GM23338 (cell line): ENCODE measurements at places on chromosomes 5 and 9.

DNA sequence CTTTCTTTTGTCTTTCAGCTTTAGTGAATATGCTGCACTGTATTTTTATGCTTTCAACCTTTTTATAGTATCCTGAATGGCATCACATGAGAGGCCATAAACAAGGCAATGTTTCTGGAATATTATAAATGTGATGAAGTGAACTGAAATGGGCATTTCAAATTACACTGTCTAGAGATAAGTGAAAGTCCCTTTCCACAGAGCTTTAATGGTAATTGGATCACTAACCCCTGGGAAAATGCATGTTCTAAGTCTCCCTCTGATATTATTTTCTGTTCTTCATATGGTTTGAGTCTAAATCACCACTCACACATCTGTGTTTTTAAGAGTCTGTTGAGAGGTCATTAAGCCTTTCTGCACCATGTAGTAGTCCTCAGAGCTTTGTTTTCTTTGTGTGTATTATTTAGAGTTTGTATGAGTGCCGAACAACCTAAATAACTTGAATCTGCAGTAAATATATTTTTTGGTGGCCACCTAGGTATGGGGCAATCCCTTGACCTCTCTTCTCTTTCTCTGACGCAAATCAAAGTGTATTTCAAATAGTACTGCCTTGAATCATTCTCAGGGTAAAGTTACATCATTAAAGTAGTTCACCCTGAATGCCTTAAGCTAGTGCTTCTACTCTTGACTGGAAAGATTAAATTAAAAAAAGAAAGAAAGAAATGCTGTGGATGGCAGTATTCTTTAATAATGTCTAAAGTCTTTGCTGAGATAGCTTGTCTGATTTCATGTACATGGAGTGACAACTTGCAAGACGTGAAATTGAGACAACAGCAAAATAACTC, 1931.0 kb upstream of the CDH6 start:
- DNase-seq: no peak

DNA sequence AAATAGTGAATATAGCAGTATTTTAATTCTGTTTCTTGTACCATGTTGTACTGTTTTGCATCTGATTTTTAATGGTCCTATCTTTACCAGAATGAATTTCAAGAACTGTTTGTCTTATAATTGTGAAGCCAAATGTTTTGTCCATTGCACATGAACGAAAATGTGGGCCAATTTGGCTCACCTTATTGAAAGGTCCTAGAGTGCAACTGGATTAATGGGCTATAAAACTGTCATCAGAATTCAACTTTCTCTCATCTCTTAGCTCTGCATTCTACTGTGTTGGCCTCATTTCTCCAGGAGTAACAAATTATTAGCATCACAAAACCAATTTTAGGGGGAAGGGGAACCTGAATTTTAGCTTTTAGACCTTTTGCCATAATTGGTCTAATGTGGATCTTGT, 179.4 kb upstream of the NUDT12 start:
- DNase-seq: no peak

GRCh38 chr5:59079622-59080620, 497.0 kb downstream of the RAB3C start:
- no peak for DNase-seq

GRCh38 chr9:14183001-14183400, 130.9 kb downstream of the NFIB start:
- DNase-seq: no peak

DNA sequence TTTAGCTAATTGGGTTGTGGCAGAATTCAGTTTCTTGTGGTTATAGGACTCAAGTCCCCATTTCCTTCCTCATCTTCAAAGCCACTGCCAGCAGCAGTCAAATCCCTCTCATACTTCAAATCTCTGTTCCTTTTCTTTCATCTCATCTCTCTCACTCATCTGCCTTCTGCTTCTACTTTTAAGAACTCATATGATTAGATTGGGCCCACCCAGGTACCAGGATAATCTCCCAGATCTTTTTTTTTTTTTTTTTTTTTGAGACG, 8.0 kb upstream of the REEP5 start:
- no peak for DNase-seq

DNA sequence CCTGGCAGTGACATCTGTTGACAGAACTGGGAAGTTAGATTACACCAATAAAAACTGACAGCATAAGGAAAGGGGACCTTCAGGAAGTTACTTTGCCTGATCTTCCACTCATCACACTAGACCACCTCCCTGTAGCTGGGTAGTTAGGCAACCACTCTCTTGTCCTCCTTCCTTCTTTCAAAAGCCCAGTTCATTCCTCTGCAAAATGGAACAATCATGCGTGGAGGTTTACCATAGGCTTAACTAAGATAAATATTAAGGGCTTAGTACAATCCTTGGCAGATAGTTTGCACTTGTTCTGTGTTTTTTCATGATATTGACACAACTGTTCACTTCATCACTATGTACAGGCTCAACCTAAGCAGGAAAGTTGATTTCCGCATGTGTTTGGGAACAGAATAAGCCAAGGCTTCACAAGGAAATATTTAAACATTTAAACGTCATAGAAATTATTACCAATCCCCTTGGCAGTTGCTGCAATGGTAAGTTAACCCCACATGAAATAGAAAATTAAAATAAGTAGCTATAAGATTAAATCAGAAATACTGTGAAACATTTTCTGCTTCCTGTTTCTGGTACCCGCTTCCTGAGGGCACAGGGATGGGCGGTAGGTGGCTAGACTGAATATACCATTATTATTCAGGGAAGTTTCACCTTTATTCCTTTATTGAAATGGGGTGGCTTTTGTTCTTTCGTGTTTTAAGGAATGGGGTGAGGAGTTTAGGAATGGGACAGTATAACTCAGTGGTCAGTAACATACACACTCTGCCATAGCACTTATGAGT, 9.9 kb upstream of the PTGER4 start:
- no peak for DNase-seq

DNA sequence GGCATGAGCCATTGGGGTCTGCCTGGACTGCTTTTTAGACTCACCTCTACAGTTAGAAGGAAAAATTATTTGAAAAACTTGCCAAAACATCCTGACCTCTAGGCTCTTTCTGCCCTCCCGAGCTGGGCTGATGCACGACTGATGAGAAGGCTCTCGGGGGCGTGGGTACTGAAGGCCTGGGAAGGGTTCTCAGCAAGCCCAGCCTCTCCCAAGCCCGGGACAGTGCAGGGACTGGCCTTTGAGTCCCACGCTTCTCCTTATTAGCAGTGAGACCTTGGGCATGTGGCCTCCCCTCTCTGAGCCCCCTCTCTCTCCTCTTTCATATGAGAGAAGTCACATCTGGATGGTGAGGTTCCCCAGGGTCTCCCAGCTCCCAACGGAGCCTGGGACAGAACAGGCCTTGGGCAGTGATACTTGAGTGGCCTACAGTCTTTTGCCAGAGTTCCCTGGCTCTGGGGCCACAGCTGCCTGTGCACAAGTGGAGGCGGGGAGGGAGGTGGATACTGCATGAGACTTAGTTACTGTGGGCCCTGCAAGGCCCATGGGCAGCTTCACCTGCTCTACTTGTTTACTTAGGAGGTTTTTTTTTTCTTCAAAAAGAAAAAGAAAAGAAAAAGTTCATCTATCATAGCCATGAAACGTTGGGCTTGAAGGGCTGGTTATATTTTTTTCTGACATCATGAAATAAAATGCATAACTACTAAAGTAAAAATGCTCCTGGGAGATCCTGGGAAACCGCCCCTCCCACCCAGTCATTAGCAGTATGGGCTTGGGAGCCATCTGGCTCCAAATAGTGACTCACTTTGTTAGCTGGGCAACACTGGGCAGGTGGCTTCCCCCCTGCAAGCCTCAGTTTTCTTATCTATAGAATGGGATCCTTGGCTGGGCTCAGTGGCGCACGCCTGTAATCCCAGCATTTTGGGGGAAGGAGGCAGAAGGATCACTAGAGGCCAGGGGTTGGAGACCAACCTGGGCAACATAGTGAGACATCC, 139.4 kb downstream of the GAPVD1 start:
- DNase-seq: no peak

GRCh38 chr9:93684161-93684765, 107.9 kb downstream of the PHF2 start:
- DNase-seq: no peak

- DNase-seq: no peak
Observed at GRCh38 chr9:115292584-115293279, 174.8 kb upstream of the TNC start.

DNA sequence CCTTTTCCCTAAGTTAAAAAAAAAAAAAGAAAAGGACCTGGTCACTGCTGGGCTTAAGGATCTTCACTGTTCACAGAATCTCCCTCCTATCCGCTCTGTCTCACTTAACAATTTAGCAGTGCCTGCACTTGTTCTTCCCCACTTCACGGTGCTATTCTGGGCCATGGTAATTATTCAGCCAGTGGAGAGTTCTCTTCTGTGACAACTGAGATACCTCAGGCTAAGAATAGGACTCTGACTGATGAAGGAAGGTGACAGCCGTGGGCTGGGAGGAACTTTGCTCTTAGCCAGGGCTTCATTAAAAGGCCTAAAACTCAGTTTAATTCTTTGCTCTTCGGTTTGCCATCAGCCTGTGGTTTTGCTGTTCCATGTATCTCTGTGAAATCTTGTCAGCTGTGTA, 51.9 kb upstream of the ENTREP1 start:
- DNase-seq: no peak

GRCh38 chr9:109036744-109037680, 23.7 kb upstream of the CTNNAL1 start:
- DNase-seq: no peak

DNA sequence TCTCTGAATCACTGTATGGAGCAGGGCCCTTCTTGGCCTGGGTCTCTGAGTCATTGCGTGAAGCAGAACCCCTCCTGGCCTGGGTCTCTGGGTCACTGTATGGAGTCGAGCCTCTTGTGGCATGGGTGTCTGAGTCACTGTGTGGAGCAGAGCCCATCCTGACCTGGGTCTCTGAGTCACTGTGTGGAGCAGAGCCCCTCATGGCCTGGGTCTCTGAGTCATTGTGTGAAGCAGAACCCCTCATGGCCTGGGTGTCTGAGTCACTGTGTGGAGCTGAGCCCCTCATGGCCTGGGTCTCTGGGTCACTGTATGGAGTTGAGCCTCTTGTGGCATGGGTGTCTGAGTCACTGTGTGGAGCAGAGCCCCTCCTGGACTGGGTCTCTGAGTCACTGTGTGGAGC, 94.0 kb upstream of the RAPGEF1 start:
- DNase-seq: no peak

DNA sequence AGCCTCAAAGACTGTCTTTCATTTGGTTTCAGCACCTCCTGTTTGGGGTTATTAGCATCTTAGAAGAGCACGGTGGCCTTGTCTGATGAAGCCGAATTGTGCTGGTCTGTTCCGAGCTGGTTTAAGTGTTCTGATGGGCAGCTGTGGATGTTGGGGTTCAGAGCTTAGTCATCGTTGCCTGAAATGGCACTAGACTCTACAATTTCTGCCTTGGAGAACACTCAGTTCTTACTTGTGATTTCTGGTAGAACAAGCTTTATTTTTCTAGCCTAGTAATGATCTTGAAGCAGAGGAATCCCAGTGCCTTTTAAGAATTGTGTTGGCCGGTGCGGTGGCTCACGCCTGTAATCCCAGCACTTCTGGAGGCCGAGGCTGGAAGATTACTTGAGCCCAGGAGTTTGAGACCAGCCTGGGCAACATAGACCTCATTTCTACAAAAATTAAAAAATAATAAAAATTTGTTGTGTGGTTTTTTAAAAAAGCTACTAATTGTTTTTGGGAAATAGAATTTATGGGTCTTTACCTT, 7.8 kb downstream of the FBXW5 start:
- no peak for DNase-seq

DNA sequence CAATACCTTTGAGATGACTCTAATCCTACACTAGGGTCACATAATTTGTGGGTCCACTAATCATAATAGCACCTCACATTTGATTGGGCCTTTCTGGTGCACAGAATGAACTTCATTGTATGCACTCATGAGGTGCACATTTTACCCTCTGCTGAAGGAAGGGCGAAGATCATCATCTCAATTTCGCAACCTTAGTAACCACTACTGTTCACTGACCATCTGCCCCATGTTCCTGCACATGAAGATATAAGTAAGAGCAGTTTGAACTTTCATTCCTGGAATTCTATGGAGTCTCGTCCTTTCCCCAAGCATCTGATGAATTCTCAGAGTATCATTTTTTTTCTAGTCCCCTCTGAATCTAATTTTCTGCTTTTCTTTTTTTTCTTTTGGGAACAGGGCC, 21.2 kb downstream of the GAS1 start:
- no peak for DNase-seq

DNA sequence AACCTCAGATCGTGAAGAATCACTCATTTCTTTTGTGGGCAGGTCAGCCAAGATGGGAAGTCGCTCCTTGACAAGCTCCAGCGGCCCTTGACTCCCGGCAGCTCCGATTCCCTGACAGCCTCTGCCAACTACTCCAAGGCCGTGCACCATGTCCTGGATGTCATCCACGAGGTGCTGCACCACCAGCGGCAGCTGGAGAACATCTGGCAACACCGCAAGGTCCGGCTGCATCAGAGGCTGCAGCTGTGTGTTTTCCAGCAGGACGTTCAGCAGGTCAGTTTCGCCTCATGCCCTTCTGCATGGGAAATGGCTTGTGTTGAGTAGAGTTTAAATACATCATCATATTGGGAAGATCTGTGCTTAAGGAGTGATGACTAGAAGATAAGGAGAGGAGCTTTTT, 173.3 kb downstream of the TRIO start:
- DNase-seq: no peak

GRCh38 chr5:143036146-143036927, 266.2 kb downstream of the ARHGAP26 start:
- DNase-seq: no peak

DNA sequence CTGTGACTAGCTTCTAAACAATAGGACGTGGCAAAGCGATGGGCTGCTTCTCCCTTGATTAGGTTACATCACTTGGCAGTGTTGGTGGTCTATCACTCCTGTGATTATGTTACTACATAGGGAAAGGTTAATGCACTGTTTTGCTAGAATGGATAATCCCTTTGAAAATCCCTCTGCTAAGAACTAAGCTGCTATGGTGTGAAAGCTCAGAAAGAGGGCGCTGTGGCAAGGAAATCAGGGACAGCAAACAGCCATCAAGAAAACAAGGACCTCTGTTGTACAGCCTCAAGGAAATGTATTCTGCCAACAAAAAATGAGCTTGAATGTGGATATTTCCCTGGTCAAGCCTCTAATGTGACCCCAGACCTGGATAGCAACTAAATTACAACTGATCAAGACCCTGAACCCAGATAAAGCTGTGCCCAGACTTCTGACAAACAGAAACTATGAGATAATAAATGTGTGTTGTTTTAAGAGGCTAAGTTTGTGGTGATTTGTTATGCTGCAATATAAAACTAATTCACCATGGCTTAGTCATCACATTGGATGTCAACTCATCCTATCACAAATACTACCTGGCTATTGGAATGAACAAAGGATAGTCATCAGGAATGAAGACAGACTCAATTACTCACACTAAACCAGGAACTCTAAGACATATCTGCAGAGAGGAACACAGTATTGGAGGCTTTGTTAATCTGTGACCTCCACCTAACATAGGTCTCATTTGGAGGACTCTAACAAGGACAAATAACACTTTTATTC, 1215.9 kb downstream of the EFNA5 start:
- peak; percentile 81 for DNase-seq

- no peak for DNase-seq
Observed at GRCh38 chr9:7192266-7192665, 434.5 kb downstream of the KDM4C start.

- DNase-seq: no peak
Observed at GRCh38 chr5:173318881-173319620, 9.2 kb downstream of the STC2 start.

- DNase-seq: no peak
Observed at GRCh38 chr5:72137826-72138409, 30.6 kb downstream of the MAP1B start.

- no peak for DNase-seq
Observed at GRCh38 chr9:72211047-72211446, 61.8 kb downstream of the GDA start.
